Activated CD8-positive, alpha-beta memory T cell treated with anti-CD3 and anti-CD28 coated beads for 1 hour (primary cell): ENCODE measurements at places on chromosomes 7 and 10.

DNA sequence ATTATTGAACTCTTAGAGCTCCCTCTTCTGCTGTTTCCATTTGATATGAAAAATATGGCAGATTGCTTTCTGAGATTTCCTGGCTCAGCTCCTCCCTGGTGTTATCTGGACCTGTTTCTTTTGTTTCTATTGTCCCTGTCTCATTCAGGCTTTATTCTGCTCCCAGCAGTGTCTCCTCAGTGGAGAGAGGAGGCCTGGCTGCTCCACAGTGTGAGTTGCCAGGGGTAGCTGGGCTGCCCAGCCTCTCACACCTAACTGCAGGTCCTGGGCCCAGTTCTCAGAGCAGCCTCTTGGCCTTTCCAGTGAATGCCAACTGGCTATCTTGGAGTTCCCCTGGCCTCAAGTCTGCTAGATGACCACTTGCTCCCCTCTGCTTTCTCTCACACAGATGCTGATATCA is 127.0 kb downstream of the VPS41 start:
- no peak for DNase-seq

DNA sequence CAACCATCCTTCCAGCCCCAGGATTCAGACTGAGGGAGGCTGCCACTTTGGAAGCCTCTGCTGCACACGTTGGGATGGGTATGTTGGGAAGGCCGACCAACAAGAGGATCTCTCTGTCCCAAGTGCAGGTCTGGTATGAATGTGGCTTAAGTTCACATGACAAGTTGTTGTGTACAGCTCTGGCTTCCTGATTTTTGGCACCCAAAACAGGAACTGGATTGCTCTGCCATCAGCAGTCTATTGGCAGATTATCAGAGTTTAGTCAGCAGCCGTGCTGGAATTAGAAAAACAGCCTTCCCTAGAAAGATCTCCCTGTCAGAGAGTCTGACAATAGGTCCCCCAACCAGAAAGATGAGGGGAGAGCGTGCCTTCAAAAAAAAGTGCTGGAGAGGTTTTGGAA is 66.9 kb downstream of the GOLGA7B start:
- DNase-seq: no peak

DNA sequence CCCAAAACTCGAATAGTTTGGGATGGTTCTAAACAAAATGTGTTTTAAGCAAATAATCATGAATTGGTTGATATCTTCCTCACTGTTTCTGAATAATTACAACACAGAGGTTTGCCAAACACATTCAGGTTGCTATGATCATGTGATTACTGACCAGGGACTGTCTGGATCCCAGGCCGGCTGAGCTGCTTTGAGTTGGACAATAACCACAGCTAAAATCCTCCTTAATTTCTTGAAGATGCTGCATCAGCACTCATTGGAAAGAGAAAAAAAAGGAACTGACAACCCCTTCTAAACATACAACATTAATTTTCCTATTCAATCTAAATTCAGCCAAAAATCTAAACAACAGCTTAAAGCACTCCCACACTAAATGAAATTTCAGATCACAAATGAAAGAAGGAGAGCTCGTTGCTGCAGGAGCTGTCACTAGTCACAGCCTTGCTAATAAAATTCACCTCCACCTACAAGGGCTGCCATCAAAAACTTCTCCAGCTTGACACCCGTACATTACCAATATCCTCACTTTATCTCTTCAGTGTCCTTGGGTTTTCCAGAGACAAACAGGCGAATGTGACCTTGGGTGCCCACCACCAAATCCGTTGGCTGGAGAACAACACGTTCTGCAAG is 560.2 kb downstream of the KCNMA1 start:
- no peak for DNase-seq

DNA sequence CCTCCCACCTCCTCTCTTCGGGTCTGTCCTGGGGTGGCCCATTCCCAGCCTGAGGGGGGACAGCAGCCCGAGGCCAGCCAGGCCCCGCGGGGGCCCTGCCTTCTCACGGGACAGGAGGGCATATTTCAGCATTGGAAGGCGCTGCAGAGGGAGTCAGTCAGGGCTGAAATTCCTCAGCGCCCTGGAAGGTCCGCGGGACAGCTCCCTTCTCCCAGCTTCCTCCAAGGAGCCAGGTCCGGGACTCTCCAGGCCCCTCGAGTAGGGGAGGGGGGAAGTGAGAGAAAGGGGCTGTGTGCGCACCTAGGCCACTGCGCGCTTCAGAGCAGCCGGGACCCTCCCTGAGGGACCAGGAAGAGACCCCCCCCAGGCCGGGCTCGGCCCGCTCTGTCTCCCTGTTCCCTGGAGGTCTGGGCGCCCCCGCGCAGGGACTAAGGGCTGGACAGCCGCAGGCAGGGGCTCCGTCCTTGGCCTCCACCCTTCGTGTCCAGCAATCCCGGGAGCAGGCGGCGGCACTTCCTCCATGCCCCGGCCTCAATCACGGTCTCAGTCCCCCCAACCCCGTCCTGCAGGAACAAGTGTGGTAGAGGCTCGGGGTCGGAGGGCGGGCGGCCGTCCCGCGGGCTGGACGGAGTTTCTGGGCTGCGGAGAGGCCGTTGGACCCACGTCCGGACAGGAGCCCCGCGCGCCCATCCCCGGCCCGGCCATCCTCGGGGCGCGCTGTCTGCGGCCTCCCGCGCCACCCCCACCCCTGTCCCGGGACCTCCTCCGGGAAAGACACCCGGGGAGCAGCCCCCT is 6.0 kb upstream of the ELFN1 start:
- DNase-seq: no peak

DNA sequence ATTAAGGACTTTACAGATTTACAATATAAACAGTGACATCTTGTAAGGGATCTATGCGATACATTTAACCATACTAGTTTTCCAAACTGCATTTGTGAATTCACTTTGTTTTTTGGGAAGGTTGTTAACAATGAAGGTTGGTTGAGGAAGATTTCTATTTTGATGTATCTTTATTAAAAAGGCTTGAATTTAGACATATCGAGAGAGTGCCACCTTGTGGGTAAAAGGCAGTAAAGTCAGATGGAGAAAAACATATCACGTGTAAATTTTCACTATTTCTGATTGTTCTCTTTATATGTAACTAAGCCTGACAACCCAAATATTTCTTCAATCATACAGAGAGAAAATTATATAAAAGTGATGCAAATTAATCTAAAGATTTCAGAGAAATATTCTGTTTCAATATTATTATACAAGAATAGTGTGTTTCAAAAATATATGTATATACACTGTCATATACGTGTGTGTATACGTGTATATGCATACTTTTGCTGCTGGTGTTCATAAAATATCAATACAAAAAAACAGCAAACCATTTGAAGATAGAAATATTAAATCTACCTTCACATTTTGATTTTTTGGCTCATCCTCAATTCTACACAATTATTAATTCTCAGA is 988.6 kb downstream of the SORCS1 start:
- no peak for DNase-seq

DNA sequence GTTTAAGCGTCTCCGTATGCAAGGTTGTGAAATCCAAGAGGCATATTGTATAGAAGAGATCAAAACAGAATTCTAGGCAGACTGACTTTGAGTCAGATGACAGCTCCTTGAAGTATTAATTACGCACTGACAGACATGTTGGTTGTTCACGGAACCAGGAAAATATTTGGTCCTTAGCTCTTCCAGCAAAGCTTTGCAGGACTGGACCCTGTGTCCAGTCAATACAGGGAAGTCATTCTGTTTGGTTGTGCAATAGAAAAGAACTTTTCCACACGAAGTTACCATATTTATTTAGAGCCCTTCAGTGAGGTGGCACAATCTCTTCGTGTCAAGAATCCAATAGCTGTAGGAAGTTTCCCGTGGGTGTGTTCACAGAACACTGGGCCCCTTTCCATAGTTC is 205.3 kb downstream of the ARHGAP21 start:
- no peak for DNase-seq

DNA sequence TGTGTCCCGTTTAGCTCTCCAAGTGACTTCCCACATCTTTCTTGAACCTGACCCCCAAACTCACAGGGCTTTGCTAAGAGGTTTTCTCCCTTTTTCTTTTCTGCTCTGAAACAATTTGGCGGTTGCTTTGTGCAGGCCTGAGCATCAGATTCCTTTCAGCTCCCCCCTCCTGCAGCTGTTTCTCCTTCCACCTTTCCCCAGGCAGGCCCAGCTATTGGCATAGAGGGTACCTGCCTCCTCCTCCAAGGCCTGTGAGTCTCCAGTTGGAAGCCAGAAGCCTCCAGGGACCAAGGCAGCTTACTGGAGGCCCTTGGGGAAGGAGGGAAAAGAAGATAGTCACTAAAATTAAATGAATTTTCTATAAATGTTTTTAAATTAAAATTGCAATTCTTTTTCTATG is 7.7 kb downstream of the VAX1 start:
- no peak for DNase-seq

- DNase-seq: no peak
Measured at GRCh38 chr7:5452937-5453540, 29.4 kb upstream of the TNRC18 start.

GRCh38 chr7:30920584-30921539 is 9.2 kb downstream of the AQP1 start:
- DNase-seq: no peak

GRCh38 chr7:3103614-3104398 is 60.1 kb upstream of the CARD11 start:
- no peak for DNase-seq
